ENCODE measurements at places on chromosomes 3 and 15.

- DNase-seq: no peak
Measured at GRCh38 chr3:143348486-143349327, 229.1 kb downstream of the CHST2 start.

DNA sequence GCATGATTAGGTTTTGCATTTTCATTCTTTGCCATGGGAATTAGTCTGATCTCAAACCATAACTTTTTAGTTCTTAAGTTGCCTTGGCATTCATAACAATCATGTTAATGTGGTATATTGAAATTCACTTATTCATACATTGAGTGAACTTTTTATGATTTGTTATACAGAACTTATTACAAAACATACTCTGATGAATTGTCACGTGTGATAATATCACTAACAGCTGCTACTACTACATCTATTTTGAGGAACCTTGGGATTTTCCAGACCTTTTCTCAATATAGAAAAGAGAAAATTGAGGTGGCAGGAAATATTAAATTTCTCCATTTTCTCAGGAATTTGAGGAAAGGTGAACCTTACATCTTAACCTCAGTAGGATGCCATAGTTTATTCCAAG lies 9.2 kb downstream of the LXN start:
- DNase-seq: no peak

DNA sequence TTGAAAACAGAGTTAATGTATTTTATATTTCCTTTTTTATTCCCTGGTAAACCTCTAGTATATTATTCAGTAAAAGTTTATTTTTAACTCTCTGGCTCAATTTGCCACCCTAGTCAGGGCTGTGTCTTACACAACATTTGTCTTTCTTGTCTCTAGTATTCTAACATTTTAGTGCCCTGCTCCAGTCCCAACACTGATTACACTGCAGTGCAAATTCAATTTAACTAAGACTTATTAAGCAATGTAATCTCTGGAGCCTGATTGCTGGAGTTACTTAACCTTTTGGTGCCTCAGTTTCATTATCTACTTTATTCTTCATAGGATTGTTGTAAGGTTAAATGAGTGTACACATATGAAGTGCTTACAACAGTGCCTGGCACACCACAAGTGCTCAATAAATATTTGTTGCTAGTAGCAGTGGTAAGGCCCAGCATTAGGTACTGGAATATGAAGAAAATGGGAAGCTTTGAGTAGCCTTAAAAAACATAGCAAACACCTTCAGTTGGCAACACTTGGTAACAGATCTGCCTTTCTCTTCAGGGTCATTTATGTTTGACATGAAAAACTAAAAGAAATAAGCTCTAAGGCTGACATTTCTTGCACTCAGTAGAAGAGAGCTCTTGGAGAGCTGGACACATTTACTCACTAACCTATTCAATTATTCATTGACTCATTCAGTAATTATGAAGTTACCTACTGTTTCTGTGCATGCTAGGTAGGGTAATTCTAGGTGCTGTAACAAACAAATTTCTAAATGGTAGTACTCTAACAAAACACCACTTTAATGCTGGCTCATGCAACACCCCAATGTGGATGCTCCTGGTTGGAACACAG lies 364.5 kb upstream of the EPHA3 start:
- DNase-seq: no peak

- DNase-seq: no peak
Measured at GRCh38 chr15:87805117-87805820, 451.3 kb downstream of the NTRK3 start.
